Stimulated activated naive CD4-positive, alpha-beta T cell (primary cell): ENCODE measurements at places on chromosomes 1 and 21.

DNA sequence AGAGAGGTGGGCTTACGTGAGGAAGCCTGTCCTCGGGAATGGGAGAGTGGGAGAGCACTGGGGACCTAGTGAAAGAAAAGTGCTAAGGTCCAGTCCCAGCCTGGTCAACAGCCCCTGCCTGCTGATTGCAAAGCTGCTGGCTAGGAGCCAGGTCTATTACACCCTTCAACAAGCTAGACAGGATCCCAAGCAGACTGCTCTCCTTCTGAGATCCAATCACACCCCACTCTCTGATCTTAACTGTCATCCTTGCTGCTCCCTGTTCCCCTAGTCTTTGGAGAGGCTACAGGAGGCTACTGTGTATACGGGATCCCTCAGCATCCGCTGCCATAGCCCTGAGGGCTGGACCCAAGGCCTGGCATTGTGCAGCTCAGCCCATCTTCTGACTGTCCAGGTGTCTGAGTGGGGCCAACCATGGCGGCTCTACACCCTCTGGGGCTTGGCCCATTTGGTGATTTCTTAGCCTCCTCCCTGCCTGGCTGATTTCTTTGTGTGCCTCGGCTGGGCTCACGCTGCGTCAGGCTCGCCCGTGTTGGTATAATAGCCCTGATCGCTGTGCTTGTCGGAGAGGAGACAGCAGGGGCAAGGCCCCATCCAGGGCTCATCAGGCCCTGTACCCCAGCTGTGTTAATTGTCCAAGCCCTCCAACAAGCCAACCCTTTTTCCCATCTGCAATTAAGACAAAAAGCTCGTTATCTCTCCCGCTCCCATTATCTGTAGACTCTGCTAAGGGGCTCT, 43.9 kb downstream of the NAV1 start:
- DNase-seq: no peak

GRCh38 chr1:145982010-145982723, 14.2 kb downstream of the TXNIP start:
- DNase-seq: no peak

GRCh38 chr21:37001441-37001840, 5.1 kb upstream of the RIPPLY3 start:
- no peak for DNase-seq

DNA sequence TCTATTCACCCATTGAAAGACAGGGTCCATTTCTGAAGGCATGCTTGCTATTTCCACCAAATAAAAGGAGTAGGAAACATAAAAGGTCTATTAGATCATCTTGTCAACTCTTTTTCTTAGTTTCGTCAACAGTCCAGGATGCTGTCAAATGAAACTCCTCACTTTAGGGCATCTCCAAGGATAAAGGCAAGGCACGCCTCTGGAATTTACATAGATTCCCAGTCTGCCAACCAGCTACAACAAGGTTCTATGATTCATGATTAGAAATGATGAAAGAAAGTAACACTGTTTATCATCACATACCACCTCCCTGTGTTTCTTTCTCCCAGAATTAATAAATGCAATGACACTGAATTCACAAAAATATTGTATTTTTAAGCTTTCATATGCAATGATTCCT, 636.3 kb downstream of the LTN1 start:
- no peak for DNase-seq

GRCh38 chr1:14686701-14687100, 88.2 kb downstream of the KAZN start:
- DNase-seq: no peak
